ENCODE measurements at places on chromosomes 1 and 21.

- peak; percentile 55 for DNase-seq
Observed at GRCh38 chr1:156896490-156897033, 3.0 kb downstream of the PEAR1 start.

- no peak for DNase-seq
Observed at GRCh38 chr1:4768553-4768952, 114.1 kb downstream of the AJAP1 start.

GRCh38 chr21:41520560-41521442, 12.8 kb upstream of the TMPRSS2 start:
- DNase-seq, result no peak

DNA sequence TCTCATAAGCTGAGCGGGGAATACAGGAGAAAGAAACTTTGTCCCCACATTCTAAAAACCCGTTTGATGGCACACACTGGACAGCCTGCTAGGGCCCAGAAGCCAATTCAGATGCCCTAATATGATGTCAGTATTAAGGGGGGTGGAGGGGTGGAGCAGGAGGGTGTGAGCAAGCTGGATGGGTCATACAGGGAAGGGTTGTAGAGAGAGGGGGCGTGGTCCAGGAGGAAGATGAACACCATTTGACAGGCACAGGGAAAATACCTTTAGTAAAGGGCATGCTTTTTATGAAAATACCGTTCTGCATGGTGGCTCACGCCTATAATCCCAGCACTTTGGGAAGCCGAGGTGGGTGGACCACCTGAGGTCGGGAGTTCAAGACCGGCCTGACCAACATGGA, 6.0 kb downstream of the TARS2 start:
- no peak for DNase-seq

DNA sequence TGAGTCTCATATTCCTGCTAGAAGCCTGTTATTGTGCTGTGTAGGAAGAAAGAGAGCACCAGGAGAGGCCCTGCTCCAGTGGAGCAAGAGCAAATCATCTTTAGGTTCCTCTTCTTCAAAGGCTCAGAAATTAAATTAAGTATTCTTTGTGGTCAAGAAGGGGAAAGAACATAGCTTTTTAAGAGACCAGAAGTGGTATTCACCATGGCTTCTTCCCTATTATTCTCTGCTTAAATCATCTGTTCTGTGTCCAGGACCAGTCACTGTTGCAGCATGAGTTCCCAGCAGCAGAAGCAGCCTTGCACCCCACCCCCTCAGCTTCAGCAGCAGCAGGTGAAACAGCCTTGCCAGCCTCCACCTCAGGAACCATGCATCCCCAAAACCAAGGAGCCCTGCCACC, 1.1 kb downstream of the SPRR1B start:
- no peak for DNase-seq
